H4 (cell line): ENCODE measurements at places on chromosomes 2 and 18. TPM values are rescaled to one million over a fixed set of nuclear protein-coding genes. Genes with fewer than 3 reads are reported as not detected.

- DNase-seq = no peak
Measured at GRCh38 chr2:191806396-191806795, 40.5 kb downstream of the CAVIN2 start.

DNA sequence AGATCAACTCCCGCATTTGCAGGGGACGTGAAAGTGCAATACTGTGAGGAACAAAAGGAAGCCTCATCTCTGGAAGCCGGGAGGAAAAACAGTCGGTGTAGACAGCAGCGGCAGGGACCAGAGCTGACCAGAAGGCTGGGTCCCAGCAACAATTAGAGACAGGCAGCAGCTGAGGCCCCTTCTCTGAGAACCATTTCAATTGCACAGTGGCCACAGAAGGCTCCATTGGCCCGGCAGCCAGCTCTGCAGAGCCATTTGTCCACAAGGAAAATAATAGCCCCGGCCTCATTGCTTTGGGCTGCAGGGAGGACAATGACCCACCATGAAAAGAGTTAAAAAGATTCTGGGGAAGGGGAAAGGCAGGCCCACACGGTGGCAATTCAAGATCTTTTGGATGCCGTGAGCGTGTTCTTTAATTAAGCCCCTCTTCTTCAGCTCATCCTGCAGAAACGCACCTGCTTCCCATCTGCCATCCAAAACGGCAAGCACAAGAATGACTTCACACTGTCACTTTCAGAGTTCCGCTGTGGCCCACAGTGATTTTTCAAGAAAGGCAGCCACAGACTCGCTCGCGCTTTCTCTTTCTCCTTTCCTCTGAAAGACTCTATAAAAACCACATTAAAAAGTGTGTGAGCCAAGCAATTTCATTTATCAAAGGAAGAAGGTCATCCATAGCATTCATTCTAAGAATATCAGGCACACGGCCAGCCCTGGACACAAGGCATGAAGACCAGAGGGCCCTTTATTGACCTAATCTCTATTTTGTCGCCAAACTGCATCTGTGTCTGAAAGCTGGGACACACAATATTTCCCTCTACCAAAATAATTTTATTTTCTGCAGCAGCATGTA lies 293.6 kb downstream of the SOX11 start:
- DNase-seq = no peak

DNA sequence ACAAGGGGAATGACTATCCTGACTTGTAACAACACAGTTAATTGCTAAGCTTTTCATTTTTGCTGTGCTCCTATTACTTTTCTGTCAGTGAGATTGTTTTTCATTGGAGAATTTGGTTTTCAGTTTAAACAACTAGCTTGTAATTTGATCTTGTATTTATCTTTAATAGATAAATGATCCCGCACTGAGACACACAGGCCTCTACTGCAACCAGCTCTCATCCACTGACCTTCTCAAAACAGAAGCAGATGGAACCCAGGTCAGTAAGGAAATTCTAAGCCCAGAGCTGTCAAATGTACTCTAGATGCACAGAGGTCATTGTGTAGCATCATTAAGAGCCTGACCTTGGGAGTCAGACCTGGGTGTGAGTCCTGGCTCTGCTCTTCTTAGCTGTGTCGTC lies 30.7 kb downstream of the PTRHD1 start:
- no peak for DNase-seq

DNA sequence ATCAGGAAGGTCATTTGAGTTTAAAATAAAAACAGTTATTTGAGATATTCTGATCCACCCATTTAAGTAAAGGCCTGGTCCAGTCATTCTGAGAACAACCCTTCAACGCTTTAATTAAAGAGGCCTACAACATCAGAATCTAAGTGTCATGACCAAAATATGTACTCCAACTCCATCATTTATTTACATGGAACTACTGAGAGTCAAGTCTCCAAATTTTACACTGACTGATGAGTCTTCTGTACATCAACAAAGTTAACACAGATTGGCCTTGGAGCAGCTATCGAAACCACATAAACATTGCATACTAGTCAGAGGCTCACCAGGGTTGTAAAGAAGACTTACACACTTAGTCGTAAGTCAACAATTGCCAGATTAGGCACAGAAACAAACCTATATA lies 37.1 kb downstream of the PIEZO2 start:
- no peak for DNase-seq

DNA sequence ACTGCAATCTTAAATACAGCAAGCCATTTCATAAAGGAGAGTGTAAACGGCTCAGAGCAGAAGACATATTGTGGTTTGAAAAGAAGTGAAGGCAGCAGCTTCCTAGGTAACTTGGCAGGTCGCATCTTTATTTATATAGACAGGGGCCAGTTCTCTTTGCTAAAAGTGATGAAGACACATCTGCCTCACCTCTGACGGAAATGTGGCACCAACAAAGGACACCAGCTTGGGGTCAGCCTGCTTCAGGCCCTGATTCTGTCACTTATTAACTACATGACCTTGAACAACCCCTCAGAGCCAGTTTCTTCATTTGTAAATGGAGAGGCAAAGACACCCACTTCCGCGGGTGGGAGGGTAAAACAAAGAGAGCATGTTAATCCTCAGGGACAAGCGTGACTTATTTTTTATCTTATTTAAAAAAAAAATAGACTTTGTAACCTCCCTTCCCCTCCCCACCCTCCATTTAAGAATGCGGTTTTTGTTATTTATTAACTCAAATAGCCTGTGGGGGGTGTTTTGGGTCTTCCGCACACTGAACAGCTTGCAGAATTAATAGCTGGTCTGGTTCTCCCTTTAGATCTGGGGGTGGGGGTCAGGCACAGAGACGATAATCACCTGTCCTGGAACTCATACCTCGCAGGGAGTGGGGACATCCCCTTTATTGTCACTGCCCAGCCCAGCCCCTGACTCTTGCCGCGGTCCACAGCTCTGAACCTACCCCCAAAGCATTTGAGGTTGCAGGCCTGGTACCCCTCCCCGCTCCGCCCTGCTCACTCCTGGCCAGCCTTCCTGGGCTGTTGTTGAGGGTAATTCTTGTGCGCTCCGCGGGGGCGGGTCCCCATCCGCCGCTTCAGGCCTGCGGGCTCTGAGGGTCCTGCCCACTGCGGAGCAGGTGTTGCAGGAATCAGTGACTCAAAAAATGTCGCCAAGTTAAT lies 64.2 kb upstream of the TMEM17 start:
- no peak for DNase-seq

- DNase-seq = no peak
Measured at GRCh38 chr2:196144513-196145126, 26.8 kb downstream of the STK17B start.

GRCh38 chr2:95344656-95345055 lies 47.5 kb downstream of the KCNIP3 start:
- DNase-seq = no peak

DNA sequence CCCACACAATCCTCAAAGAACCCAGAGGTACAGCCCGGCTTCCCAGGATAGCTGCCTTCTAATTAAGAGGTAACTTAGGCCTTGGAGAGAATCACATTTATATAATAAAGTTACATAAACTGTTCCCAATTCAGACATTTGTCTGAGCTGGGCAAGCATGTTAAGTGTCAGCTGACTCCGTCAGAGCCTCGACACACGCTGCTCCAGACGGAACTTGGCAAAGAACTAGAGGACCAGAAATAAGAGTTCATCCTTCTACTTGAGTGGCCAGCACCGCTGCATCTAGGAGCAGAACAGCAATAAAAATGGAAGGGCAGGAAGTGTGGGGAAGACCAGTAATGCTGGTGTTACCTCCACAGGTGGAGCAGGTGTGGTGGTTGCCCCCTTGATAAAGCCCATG lies 80.5 kb downstream of the MYO5B start:
- DNase-seq = no peak

DNA sequence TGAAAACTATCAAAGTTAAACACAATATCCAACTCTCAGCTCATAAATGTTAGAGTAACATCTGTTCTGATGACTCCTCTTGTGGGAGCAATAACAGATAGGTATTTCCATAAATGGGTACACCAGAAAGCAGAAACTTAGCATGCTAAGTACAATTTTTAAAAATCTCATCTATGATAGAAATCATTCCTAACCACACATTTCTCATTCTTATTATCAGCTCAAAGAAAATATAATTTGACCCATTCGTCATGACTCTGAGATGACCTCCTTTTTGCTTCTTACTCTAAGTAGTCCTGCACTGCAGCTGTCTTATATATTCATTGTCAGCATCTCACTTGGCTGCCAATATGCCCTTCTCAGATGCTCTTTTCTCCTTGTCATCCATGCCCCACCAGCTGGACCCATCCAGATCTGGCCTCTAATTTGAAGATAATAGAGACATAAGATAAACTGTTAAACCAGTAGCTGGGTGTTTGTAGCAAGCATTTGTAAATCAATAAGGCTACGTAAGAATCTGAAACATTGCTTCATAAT lies 298.3 kb downstream of the KCNS3 start:
- DNase-seq = no peak

GRCh38 chr2:73759285-73759764 lies 20.6 kb downstream of the DUSP11 start:
- no peak for DNase-seq

GRCh38 chr2:229231328-229231868 lies 39.7 kb downstream of the PID1 start:
- DNase-seq = no peak

- peak; percentile 43 for DNase-seq
Measured at GRCh38 chr2:28360718-28361293, 31.9 kb upstream of the FOSL2 start.

Gene ZAP70
- not detected in 2 replicates for total RNA-seq

Gene HOXD10
- not detected in 2 replicates for total RNA-seq

DNA sequence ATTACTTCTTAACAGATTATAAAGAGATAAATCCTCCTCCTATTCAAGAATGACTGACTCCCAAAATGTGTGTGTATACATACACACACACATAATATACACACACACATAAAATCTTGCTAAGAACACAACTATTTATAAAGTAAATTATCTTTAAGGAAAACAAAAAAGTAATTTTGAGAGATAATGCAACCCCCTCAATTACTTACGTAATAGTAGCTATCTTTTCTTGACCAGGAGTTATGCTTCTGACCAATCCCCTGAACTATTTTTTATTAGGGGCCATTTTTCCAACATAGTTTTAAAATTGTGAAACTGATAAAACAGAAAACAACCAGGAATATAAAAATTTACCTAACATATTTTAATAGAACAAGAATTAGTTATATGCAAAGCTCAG lies 113.0 kb upstream of the CHRNA1 start:
- DNase-seq = no peak

DNA sequence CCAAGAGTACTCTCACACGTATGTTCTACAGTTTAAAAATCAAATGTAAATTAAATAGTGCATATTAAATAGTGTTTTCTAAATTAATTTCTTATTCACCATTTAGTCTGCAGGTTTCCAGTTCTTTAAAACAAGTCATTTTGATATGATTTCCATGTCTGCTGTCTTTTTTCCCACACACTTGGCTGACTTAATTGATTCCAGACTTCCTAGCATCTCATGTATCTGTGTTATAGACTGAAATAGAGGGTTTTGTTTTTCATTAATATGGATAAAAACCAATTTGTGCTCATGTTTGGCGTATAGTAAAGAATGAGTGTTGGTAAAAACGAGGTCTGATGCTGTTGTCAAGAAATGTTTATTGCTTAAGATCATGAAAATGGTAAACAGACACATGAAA lies 104.3 kb downstream of the SRBD1 start:
- no peak for DNase-seq

DNA sequence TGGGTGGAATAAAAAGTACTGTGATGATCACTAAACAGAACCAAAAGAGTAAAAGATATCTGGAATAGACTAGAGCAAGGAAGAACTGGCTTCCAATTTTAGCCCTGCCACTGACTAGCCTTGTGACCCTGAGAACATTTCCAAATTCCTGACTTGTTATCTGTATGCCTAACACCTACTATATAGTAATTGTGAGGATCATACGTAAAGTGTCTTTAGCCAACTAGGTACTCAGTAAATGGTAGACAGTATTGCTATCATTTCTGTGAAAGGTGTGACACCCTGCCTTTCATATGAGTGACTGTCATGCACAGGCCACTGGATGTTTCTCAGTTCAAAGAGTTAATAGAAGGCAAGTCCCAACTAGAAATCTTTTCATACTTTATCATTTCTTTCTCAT lies 29.8 kb downstream of the CYTIP start:
- no peak for DNase-seq

- DNase-seq = no peak
Measured at GRCh38 chr2:50591642-50592041, 440.3 kb downstream of the NRXN1 start.

DNA sequence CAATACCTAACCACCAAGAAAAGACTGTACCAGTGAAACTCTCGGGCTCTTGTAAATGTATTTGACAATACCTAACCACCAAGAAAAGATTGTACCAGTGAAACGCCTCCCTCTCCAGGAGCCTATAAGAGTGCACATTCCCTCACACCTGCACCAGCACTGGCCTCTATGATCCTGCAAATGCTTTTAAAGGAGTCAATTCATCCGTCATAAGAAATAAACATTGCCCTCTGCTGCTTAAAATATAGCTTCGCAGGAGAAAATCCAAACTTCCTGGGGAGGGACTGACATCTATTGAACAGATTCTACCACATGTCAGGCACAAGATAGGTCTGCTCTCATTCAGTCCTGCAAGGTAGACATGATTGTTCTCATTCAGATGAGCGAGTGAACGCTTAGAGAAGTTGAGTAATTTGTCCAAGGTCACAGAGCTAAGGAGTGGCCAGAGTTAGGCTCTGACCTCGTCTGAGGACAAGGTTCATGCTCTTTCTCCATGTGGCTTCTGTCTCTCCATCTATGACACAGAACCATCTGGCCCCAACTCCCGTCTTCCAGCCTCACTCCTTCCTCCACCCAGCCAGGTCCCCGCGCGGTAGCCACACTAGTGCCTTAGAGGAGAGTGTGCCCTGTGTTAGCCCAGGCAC lies 38.7 kb downstream of the MCFD2 start:
- DNase-seq = peak; percentile 83

Gene MLPH
- total RNA-seq = 7.7 and 9.9 TPM in 2 replicates

Gene LYG2
- not detected in 2 replicates for total RNA-seq

GRCh38 chr2:32357318-32358110 lies 691 bp downstream of the BIRC6 start:
- no peak for DNase-seq

Gene TRIM43
- total RNA-seq = not detected in 2 replicates

DNA sequence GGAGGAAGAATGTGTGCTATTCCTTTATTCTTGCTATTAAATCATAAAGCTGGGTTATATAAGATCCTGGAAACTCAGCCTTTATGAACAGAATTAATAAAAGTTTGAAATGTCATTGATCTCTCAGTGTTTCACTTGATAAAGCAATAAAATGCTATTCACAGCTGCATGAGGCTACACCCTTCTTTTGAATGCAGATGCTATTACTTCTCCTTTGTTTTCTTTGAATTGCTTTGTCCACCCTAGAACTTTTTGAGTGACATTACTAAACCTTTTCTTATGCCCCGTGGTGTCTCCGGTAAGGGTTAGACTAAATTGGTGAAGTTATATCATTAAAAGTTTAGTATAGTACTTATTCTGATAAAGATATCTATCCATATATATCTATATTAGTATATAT lies 18.9 kb downstream of the SERPINB5 start:
- no peak for DNase-seq

Gene FBXO15
- 0.41 TPM in 1 of 2 replicates, not detected in the other for total RNA-seq

- no peak for DNase-seq
Measured at GRCh38 chr18:76821356-76821874, 942 bp upstream of the ZNF236 start.
